ENCODE measurements at places on chromosomes 16 and 17.
A peak's percentile ranks its signal among the peaks of the same experiment; 100 is the strongest.

DNA sequence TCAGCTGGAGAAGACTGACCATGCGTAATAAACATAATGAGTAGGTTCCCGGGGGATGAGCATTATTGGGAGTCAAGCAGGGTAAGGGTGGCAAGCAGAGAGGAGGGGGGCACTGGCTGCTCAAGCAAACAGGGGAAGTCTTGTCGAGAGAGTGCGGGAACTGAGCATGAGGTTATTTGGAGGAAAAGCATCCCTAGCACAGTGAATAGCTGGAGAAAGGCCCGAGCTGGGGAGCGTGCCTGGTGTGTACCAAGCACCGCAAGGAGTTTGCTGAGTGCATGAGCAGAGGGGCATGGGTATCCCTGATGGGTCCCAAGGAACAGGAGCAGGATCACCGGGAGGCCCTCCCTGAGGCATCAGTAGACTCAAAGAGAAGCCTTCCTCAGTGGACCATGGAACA lies 17.2 kb downstream of the CYTH1 start:
- DNase-seq = no peak

DNA sequence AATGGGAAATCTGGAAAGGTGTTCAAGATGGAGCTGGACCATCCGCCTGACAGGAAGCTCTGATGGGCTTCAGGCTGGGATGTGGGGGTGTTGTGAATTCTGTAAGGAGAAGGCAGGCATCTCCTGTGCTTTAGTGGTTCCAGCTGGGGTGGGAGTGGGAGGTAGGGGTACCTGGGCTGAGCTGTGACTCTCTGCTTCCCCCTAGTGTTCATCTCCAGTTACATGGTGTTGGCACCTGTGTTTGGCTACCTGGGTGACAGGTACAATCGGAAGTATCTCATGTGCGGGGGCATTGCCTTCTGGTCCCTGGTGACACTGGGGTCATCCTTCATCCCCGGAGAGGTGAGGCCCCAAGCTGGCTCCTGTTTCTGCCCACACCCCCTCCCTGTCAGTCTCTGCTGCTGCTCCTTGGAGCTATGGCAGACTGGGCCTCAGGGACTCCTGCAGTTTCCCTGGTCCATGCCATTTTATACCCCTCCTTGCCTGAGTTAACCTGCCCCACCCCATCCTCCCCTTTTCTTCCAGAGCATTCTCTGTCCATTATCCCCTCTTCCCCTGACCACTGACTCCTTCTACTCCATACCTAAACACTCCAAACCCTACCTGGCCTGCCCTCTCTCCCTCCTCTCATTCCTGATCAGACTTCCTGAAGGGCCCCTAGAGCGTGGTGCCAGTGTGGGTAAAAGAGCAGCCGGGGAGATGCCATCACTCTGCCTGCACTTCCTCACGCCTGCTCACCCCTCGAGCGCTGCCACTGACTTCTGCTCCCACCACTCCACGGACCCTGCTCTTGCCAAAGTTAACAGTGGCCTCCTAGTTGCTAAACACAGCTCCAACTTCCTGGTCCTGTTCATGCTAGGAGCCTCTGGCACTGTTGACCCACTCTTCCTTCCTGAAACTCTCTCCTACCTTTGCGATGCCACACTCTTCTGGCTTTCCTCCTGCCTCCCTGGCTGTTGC lies 3.4 kb downstream of the SPNS1 start:
- DNase-seq = no peak

- DNase-seq = no peak
Observed at GRCh38 chr17:2656283-2656682, 55.3 kb downstream of the CLUH start.

DNA sequence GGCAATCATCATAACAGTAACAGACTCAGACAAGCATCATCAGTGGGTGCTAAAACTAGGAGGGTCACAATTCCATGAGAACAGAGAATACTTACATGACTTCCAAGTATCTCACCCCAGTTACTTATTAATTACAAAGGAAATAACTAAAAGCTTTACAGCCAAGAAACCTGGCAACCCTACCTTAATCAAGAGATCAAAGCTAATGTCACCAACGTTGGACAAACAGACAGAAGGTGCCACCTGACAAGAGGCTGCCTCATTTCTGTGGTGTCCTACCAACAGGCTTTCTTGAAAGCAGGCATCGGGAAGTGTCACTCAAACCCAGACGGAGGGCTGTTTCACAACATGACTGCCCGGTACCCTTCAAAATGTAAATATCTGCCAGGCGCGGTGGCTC lies 84.6 kb downstream of the RMI2 start:
- DNase-seq = no peak

DNA sequence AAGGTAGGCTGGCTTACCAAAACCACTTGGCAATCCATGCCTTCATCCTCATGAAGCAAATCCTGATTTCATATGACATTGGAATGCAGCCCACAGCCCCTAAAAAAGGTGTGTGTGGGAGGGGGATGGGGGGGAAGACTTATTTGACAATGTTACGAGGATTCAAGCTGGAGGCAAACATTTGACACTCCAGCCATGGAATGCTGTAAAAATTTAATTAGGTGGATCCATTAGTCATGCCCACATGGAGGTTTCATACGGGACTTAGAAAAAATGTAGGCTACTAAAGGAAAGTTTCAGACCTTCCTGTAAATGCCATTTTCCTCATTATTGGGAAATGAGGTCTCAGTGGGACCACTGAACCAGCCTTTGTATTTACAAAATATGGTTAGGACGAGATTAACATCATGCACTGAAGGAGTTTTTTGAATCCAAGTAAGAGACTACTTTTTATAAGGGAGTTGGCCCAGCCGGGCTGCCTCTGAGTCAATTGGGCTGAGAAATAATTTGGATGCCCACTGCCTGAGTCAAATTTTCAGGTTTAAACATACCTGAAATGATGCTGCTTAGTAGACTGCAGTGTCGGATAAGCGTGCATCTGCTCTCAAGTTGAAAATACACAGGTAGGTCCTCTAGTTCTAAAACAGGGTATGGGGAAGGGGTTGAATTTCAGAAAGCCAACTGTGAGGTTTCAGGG lies 44.6 kb upstream of the MAF start:
- DNase-seq = no peak

GRCh38 chr17:76188213-76189016 lies 47.4 kb upstream of the FOXJ1 start:
- DNase-seq = no peak

DNA sequence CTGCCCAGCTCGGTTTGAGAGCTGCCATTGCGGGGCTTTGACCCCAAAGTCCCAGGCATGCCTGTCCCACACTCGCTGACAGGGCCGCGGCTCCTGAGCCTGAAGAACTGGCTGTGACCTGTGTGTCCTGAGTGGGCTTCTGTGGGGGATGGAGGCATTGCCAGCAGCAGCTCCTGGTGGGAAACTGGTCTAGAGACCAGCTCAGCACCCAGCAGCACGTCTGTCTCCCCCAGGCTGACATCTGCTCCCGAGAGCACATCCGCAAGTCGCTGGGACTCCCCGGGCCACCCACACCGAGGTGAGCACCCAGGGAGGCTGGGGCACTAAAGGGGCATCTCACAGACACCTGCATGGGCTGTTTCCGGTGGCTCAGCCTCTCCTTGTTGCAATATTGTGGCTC lies 13.4 kb downstream of the ENDOV start:
- no peak for DNase-seq

DNA sequence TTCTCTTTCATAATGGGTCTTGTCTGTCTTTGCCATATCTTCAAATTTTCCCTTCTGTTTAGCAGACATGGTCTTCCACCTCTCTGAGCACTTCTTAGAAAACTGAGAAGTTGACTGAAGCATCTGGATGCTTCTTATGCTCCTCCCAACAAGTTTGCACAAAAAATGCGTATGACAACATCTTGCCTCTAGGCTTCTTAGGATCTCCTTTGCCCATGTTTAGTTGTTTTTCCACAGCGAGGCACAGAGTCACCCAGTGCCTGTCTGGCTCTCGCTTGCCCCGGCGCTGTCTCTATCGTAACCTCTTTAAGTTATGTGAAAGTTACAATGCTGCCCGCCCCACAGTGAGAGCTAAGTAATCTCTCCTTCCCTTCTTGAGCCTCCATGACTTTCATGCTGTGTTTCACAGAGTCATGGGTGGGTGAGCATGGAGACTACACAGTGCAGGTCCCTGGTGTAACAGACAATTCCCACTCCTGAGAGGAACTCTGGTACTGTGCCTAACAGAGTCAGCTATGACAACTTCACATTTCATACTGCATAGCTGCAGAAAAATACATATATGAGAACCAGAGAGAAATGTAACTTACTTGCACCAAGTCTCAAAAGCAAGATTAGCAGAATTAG lies 195.4 kb downstream of the AATF start:
- no peak for DNase-seq

DNA sequence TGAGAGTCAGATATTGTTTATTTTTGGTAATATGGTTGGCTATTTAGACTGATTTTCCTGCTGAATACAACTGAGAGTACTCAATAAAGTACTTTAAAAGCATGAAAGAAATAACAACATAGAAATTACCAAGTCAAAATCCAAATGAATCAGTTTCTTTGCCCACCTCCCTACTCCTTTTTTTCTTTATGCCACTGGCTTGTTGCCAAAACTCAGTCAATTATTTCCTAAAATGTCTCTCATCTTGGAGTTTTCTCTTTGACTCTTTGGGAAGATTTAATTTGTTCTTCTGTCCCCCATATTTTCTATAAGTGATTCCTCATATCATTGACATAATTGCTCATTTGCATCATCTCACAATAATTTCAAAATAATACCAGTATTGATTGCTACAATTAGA lies 2.6 kb upstream of the OMG start:
- DNase-seq = no peak

- DNase-seq = no peak
Observed at GRCh38 chr16:46800494-46800893, 30.5 kb downstream of the C16orf87 start.

DNA sequence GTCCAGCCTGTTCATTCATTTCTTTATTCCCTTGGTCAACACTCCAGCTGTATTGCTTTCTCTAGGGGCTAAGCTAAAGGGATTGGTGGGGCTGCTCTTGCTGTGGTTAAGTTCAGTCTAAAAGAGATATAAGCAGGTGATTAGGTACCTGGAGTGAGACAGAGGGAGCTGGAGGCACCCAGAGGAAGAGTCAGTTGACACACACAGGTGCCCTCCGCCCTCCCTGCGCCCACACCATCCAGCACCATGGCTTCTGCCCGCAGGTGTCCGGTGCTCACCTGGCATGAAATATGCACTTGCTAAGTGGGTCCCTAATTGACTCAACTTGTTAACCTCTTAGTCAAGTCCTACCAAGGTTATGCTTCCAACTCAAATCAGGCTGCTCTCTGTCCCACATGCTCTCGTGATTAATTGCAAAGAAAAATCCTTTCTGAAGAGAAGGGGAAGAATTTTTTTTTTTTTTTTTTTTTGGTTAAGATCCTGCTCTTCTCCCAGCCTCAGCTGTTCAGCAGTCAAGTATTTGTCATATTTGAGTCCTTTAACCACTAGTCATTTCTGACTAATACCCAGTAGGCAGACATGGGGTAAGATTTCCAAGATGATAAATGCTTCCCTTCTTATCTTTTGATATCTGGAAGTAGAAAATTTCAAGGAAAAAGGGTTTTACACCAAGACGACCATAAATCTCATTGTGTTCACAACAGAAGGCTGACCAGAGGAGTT lies 199.8 kb upstream of the WSCD1 start:
- no peak for DNase-seq

DNA sequence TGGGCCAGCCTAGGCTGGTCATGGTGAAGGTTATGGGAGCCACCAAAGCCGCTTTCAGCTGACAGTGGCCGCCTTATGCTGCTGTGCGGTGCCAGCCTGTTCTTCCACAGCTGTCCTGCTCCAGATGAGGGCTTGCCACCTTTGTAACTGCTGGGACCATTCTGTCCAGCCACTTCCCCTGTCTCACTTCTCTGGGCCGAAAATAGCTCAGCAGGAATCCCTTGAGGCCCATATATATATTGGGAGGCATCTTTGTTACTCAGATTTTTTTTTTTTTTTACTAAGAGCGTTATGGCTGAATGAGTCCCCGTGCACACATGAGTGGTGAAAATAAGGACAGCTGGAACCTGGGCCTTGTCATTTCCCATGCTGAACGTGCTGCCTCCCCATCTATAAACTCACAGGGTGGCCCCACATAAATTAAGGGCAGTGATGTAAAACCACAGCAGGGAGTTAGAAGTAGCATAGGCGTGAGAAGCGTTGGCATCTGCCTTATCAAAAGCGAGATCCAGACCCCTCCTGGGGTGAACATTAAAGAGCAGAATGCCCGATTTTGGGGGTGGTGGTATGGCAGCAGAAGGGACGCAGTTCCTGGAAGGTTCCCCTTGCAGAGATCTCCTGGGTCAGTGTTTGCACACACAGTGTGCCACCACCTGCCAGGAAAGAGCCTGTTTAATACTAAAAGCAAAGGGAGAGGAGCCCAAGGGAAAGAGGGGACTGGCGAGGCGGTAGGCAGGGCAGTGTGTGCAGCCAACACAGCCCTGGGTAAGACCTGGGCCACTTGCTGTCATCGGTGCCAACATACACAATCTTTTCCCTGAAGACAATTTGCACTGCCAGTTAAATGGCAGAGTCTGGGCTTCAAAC lies 57.8 kb downstream of the USP43 start:
- no peak for DNase-seq

DNA sequence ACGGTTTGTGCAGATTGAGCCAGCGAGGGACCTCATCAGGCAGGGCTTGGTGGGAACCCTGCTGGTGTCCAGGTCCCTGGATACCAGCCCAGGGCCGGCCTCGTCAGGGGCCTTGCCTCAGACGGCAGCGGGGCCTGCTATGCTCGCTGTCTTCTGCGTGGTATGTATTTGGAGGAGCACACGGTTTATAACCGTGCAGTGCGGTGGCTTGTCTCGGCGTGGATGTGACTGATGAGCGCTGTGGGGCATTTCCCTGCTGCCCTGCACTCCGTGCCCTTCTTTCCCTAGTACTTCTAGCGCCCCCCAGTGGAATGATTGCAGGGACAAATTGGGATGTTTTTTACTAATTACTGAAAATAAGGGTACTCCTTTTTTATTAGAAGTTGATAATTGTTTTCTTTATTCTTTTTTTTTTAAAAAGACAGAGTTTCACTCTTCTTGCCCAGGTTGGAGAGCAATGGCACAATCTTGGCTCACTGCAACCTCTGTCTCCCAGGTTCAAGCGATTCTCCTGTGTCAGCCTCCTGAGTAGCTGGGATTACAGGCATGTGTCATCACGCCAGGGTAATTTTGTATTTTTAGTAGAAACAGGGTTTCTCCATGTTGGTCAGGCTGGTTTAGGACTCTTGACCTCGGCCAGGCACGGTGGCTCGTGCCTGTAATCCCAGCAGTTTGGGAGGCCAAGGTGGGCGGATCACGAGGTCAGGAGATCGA lies 15.3 kb downstream of the TBCD start:
- peak; percentile 26 for DNase-seq

GRCh38 chr17:27158382-27158781 lies 135.5 kb upstream of the WSB1 start:
- no peak for DNase-seq

DNA sequence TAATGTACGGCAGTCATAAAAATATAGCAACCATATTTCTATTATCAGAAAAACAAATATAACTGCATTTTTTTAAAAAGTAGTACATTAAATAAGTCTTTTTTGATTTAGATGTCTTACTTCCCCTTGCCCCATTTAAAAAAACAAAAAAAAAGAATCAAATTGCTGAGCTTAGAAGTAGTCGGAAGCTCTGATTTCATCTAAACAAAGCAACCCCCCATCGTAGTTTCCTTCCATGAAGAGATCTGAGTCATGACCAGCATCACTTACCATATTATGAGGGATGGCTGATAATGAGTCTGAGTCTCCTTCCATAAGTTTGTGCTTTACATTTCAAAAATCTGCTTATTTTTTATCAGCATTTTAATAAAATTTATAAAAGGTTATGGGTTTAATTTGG lies 86.2 kb downstream of the ITFG1 start:
- DNase-seq = no peak

GRCh38 chr17:47687328-47687690 lies 6.7 kb upstream of the TBKBP1 start:
- no peak for DNase-seq

All from stimulated activated CD8-positive, alpha-beta memory T cell treated with anti-CD3 and anti-CD28 coated beads, Interleukin-2, amount 100 ng/mL, for 48 hours (primary cell).